ENCODE measurements at places on chromosomes 6 and 20.

DNA sequence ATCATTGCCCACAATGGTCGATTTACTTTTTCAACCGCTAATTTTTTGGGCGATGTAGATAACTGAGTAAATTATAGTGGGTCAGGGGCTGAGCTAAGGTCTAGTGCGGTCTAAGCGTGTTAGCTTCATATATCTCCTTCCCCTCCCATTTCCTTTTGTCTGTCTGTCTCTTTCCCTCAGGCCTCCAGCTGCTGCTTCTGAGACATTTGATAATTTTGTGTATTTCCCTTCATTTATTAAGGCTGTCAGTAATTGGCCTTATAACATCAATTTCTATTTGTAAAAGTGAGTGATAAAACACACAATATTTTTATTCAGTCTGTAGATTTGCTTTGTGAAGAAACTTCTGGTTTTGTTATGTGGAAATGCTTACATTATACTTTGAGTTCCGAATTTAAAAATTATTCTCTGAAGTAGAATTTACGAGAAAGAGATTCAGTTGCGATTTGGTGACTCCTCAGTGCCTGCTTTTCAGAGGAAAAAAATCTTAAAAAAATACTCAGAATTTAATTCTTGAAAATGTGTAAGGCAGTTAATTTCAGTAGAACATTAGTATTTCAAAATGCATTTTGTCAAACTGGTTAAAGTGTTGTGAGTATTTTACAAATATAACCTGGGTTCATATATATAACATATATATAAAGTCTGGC lies 1.4 kb downstream of the TMEM170B start:
- no peak for DNase-seq

- no peak for DNase-seq
These were observed 8.9 kb upstream of the TMEM14A start for GRCh38 chr6:52662031-52662430.

DNA sequence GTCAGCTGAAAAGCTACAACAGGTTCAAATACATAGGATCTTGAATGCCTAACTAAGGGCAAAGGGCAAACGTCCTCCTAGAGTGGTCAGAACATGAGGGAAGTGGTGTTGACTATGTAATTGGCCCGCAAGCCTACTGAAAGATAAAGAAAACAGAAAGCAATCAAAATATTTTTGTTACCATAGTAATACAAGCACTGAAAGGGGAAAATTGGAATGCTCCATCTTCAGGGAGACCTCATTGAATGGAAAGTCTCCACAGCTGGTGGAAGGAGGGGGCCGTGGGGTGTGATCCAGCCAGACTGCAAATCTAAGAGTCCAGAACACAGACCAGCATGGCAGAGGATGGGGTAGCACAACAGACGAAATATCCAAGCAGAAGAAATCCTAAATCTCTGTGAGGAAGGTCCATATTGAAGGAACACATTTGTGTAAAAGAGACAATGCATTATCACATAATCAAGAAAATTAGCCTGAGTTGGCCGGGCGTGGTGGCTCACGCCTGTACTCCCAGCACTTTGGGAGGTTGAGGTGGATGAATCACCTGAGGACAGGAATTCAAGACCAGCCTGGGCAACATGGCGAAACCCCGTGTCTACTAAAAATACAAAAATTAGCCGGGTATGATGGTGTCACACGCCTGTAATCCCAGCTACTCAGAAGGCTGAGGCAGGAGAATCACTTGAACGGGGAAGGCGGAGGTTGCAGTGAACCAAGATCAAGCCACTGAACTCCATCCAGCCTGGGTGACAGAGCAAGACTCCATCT lies 39.5 kb downstream of the MTFR2 start:
- no peak for DNase-seq

DNA sequence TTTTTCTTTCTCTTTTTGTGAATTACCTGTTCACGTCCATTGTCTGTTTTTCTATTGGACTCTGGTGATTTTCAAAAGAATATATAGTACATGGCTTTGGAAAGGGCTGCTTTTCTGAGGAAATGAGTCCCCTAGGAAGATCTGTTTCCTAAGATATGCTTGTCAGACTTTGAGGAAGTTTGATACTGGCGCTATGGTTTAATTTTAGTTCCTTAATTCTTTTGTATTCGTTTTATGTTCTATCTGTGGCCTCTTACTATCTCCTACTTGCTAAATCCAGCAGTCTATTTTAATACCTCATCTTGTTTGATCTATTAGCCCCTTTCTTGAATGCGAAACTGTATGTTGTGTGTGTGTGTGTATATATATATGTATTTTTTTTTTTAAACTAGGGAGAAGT lies 101.9 kb downstream of the LIN28B start:
- DNase-seq, result no peak

Data from GM19239 (cell line).